ENCODE measurements at places on chromosomes 12 and 14.

DNA sequence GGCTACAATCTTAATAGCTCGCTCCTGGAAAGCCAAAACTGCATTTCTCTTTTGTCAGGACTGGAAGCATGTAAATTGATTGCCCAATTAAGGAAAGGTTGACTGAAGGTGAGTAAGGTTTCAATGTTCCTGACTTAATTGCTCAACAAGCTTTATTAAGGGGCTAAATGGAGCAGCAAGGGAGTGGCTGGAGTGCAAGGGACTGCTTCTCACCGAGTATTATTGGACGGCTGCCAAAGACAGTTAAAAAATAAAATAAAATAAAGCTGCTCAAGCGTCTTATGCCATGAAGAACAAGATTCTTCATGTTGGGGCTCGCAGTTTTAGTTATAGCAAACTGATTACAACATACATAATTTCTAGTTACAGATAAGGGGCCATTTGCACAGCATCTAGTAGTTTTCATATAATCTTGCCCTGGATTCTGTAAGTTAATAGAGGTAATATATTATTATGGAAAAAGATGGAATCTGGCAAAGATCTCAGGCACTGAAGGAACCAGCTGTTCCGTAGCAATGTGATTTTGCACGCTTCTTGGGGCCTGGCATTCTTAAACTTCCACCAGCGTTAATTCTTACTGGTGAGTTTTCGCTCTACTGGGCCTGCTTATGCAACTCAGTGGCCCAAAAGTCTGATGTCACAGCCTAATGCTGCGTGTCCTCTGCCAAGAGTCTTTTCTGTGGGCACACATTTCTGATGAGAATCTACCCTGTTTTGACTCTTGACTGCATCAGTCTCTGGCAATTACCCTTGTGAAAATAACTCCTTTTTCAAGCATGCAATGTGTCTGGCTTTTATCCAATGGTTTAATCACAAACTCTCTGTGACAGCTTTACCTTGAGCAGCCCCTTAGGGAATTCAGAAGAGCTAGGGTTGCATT, 108.5 kb downstream of the SLC38A1 start:
- peak; percentile 31 for DNase-seq

DNA sequence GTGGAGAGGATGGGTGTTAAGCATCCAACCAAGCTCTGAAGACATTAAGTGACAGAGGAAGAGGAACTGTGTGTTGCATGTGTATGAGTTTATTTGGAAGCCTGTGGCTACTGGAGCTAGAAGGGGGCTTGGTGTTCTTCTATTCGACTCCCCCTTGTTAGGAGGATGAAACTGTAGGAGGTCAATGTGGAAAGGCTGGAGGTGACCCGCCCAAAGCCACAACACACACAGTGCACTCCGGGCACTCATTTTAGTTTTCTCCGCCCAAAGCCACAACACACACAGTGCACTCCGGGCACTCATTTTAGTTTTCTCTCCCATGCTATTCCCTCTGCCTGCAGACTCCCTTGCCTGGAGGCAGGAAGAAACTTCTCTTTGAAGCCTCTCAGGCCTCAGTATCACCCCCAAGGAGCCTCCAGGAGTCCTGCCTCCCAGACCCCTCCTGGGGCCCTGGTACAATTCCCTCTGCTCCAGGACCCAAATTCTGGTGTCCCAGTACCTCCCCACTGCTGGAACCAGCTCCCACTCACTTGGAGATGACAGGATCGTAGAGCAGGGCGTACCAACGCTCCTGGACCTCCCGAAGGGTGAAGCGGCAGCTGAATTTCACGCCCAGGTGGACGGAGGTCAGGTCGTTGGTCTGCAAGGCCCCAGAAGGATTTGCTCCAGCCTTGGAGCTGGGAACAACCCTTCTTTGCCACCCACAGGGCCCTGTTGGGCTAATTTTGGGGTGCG, 3.8 kb downstream of the MCRS1 start:
- no peak for DNase-seq

DNA sequence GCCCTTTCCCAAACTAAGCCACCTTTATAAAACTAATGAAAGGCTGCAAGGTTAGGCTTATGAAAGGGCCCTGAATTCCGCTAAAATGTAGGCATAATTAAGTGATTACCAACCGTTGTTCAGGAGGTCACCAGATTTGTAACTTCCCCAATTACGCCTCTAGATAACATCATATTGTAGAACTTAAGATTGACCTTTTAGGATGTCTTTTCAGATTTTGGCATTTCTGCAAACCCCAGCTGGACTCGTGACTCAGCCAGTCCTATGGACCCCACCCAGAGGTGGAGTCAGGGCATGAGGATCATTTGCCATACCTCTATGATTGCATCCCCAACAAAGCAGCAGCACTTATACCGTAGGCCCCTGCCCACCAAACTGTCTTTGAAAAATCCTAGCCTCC, 3.7 kb upstream of the LPCAT3 start:
- DNase-seq, result no peak

- DNase-seq, result no peak
Observed at GRCh38 chr14:52032204-52032801, 36.6 kb downstream of the NID2 start.

- peak; percentile 32 for DNase-seq
Observed at GRCh38 chr12:110109037-110109836, 14.9 kb upstream of the IFT81 start.

- DNase-seq, result no peak
Observed at GRCh38 chr12:3045989-3046388, 31.2 kb upstream of the TSPAN9 start.

DNA sequence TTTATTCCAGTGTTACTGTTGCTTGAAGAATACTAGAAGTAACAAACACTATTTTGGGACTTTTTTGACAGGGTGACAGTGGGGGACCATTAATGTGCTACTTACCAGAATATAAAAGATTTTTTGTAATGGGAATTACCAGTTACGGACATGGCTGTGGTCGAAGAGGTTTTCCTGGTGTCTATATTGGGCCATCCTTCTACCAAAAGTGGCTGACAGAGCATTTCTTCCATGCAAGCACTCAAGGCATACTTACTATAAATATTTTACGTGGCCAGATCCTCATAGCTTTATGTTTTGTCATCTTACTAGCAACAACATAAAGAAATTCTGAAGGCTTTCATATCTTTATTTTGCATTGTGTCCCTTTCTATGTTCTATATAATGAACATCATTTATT, 44.5 kb downstream of the TMPRSS12 start:
- DNase-seq, result no peak

- DNase-seq, result peak; percentile 56
Observed at GRCh38 chr12:97312570-97313135, 150.0 kb upstream of the RMST start.

GRCh38 chr12:52156757-52157565, 34.9 kb downstream of the KRT80 start:
- peak; percentile 87 for DNase-seq

DNA sequence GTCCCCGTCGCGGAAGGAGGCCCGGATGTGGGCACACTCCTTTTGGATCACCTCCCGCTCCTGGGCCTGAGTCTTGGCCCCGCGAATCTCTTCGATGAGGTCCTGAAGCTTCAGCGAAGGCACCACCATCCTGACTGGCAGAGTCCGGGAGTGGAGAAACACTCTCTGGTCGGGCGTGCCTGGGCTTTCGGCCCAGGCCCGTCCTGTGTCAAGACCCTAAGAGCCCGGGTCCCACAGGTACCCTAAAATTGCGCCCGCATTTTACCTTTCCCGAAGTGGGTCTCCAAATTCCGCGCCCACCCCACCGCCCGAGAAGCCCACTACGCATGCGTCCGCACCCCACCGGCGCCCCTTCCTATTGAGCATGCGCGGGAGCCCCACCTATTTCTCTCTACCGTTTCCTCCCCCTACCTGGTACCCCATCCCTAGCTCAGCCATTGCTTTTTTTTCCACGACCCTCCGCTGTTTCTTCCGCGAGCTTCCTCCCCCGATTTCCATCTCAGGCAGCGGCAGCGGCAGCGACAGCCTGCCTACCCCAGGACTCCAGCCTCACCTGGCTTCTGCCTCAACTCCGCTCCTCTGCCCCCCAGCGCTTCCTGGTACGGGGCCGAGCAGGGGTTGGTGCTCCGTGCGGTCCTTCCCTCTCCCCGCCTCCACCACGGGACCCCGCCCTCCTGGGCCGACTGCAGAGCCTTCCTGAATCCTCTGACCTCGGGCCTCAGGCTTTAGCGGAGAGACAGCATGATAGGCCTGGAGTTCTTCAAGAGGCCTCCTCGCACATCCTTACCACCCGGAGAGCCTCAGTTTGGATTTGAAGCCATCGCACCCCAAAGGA, at the start of gene AP1G2:
AP1G2 (minus strand) TSS at position 606 of the 835 bp plus-strand sequence; CDS start at position 129, 477 bp downstream.
- DNase-seq, result peak; percentile 94

- DNase-seq, result no peak
Observed at GRCh38 chr12:109949089-109949488, 47.1 kb downstream of the GIT2 start.

GRCh38 chr12:131918311-131919050, 10.6 kb upstream of the PUS1 start:
- no peak for DNase-seq

- DNase-seq, result peak; percentile 17
Observed at GRCh38 chr12:108853981-108854446, 3.4 kb downstream of the SSH1 start.

DNA sequence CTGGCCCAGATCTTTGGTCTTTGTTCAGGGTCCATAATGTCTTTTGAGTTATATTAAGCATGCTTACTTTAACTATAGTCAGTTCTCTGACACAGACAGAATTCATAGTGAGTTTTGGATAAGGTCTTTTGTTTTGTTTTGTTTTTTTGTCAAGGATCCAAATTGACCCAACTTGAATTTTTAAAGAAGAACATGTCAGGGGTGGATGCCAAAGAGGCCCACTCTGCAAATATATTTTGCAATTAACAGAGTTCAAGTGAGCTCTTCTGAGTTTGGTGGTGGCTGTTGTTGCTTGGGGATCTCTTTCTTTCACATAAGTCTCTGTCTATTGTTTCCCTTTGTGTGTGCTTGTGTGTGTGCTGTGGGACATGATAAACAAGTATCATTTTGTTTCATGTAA, 34.4 kb upstream of the PMCH start:
- DNase-seq, result no peak

GRCh38 chr14:95511687-95512086, 4.8 kb downstream of the SYNE3 start:
- DNase-seq, result no peak

- DNase-seq, result no peak
Observed at GRCh38 chr14:54645639-54646038, 78.7 kb downstream of the SAMD4A start.

DNA sequence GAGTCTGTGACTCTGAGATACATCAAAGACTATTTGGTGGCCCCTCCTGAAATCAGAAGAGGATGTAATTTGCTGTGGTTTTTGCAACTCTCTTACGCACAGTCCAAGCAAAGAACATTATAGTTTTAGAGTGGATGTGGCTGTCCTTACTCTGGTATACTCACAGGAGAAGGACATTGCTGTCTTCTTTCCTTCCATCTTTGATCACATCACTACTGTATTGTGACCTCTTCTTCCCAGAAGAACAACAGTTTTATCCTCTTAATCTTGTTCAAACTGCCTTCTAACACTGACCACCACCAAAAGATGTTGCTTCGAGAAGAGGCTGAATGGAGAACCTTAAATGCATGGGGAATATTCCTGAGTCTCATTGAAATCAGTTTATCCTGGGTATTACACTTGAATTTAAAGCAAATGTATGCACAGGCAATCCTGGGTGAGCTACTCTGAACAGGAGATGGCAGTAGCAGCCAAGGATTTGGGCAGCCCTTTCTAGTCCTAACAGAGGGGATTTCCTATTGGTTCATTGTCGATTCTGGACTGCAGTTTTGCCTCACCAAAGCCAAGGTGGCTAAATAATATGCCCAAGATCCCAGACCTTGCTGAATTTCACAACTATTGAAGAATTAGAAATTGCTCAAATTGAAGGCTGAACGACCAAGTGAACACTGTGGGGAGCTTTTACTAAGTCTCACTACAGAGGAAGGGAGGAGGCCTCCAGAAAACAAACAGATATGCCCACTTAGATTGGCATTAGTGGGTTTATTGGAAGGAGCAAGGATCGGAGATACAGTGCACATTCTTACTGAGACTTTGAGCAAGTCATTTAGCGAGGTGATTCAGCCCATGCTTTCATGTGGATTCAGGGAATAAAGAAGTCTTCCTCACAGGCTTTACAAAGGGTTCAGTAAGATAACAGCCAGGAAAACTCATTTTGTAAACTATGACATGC, 282.8 kb downstream of the PAWR start:
- peak; percentile 71 for DNase-seq

- DNase-seq, result peak; percentile 63
Observed at GRCh38 chr14:89013098-89013504, 188.7 kb downstream of the TTC8 start.

DNA sequence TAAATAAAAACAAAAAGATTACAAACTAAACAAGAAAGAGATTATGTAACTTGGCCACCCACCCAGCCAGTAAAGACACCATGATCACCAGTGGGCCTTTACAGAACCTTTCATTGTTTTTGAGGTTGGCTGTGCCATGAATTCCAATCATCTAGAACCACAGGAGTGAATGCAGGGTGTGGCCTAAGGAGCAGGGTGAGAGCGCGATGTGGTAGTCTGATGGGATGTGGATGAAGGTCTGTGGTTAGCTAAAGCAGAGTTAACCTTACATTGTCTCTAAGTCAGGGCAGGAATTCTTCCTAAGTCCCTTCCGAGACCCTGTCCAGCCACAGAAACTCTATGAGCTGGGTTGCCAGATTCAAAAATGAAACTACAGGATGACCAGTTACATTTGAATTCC, 54.0 kb upstream of the CDKN3 start:
- DNase-seq, result no peak

- DNase-seq, result no peak
Observed at GRCh38 chr12:4526923-4527546, 11.7 kb upstream of the RAD51AP1 start.

DNA sequence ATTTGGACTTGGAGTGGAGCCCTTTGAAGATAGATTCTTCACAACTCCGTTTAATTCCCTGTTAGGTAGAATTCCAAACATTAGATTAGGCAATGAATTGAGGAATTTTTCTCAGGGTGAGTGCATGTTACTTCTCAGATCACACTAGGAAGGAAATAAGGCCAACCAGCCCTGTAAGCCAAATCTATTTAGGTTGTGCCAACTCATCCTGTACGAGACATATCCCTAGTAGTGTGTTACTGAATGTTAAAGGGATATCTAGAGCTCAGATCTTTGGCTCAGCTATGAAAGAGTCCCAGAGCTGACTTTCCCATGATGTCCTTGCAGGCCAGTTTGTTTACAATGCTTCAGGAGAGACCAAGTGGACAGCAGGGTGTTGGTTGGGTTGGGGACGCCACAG, 45.6 kb downstream of the GPHB5 start:
- no peak for DNase-seq

DNA sequence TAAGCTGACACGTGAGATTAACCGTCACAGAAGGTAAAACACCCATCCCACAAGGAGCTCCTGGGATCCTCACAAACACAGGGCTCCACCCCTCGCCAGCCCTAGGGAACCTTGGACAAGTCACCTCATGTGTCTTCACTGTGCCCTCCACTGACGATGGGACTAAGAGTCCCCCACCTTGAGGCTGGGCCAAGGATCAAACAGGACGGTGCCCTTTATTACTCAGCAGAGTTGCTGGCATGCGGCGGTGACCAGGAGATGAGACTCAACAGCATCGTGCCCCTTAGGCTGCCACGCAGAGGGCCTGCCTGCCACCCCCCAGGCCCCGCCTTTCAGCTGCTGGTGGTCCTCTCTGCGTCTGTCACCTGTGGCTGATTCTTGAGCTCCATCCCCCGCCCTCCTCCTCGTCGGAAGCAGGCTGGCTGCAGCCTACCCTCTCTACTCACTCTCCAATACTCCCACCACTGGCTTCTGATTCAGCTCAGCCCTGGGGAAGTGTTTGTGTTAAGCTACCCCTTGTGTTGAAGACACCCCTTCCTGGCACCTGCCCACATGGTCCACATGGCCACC, 105.2 kb downstream of the DICER1 start:
- no peak for DNase-seq
